Activated T-cell treated with anti-CD3 and anti-CD28 coated beads, Interleukin-2, amount 50 U/mL, for 24 hours (primary cell): ENCODE measurements at places on chromosomes 7 and 10.

GRCh38 chr10:113096128-113096996, 146.3 kb downstream of the TCF7L2 start:
- DNase-seq, result no peak
- H3K27ac ChIP-seq, result no peak overlapping the region
- peaks cover 22% of the 10 kb centered on the region for H3K4me1 ChIP-seq
- no peaks in the 10 kb centered on the region for H3K36me3 ChIP-seq

DNA sequence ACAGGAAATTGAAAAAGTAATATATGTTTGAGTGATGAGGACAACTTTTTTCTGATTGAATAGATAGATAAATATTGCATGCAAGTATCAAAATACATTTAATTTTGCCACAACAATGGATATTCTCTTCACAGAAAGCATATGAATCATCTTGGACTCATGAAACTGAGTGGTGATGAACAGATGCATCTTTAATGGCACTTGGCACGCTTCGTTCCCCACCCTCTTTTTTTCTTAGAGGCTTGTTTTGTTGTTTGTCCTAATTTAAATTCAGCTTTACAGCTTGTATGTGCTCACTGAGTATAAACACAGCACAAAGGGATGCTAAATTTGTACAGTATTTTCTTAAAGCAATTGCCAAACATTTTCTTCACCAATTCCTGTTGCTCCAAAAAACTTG, 145.0 kb upstream of the YAE1 start:
- no peak for DNase-seq
- no peaks in the 10 kb centered on the region for H3K36me3 ChIP-seq
- no peak overlapping the region for H3K27ac ChIP-seq

- DNase-seq, result no peak
- H3K4me3 ChIP-seq, result no peak overlapping the region
- no peak overlapping the region for H3K27ac ChIP-seq
- no peaks in the 10 kb centered on the region for H3K27me3 ChIP-seq
Observed at GRCh38 chr7:40723829-40724228, 589.0 kb downstream of the SUGCT start.

DNA sequence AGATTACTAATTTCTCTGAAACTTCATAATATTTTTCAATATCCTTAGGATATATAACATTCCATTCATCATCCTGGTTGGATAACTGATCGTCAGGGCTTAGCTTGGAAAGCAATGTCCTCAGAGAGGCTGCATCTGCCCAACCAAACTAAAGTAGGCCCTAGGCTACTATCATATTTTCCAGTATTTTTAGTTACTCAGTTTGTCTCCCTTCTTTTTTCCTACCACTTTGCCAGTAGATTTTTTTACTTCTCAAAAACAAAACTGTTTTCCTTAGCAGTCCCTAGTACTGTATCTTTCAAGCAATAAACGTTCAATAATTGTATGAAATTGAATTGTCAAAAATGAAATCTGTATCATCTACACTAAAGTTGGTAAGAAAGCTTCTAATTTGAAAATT, 452.0 kb downstream of the TFEC start:
- H3K27ac ChIP-seq, result no peak overlapping the region
- no peak overlapping the region for H3K4me3 ChIP-seq
- H3K4me1 ChIP-seq, result no peaks in the 10 kb centered on the region
- no peak for DNase-seq
- H3K36me3 ChIP-seq, result no peaks in the 10 kb centered on the region

- no peak overlapping the region for H3K27ac ChIP-seq
- DNase-seq, result no peak
- H3K4me1 ChIP-seq, result no peaks in the 10 kb centered on the region
- no peak overlapping the region for H3K4me3 ChIP-seq
- no peaks in the 10 kb centered on the region for H3K36me3 ChIP-seq
- peaks cover 4% of the 10 kb centered on the region for H3K27me3 ChIP-seq
Observed at GRCh38 chr10:48958598-48959190, 19.1 kb upstream of the LRRC18 start.

- no peaks in the 10 kb centered on the region for H3K36me3 ChIP-seq
- no peaks in the 10 kb centered on the region for H3K4me1 ChIP-seq
- DNase-seq, result no peak
- no peak overlapping the region for H3K4me3 ChIP-seq
- H3K27ac ChIP-seq, result no peak overlapping the region
- peaks cover 4% of the 10 kb centered on the region for H3K27me3 ChIP-seq
Observed at GRCh38 chr10:80784695-80785094, 247.0 kb downstream of the SH2D4B start.

GRCh38 chr7:158322616-158323530, 264.8 kb downstream of the PTPRN2 start:
- peaks cover 14% of the 10 kb centered on the region for H3K27me3 ChIP-seq
- H3K36me3 ChIP-seq, result no peaks in the 10 kb centered on the region
- DNase-seq, result no peak
- no peak overlapping the region for H3K27ac ChIP-seq

- H3K27ac ChIP-seq, result no peak overlapping the region
- H3K4me1 ChIP-seq, result peaks cover 3% of the 10 kb centered on the region
- no peak for DNase-seq
- no peaks in the 10 kb centered on the region for H3K36me3 ChIP-seq
- no peak overlapping the region for H3K4me3 ChIP-seq
- H3K27me3 ChIP-seq, result no peaks in the 10 kb centered on the region
Observed at GRCh38 chr7:55878691-55879090, 8.6 kb upstream of the ZNF713 start.

DNA sequence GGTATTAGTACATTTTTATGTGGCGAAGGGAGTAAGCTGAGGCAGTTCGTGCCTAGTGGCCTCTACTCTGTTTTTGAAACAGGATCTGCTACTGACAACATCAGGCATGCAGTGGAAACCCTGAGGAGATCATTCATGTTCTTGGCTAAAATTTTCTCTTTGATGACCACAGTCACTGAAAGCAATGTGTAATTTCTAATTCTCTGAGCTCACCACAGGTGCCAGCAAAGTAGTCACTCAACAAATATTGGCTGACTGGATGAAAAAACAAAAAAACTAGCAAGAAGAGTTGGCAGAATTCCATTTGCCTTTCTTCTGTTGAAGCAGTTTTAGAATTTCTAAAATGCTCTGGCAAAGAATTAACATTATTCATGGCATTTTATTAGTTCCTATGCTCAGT, 176.5 kb upstream of the KCTD7 start:
- H3K4me1 ChIP-seq, result peaks cover 14% of the 10 kb centered on the region
- no peak for DNase-seq
- H3K27ac ChIP-seq, result no peak overlapping the region

- DNase-seq, result no peak
- H3K4me1 ChIP-seq, result peaks cover 3% of the 10 kb centered on the region
- H3K36me3 ChIP-seq, result no peaks in the 10 kb centered on the region
Observed at GRCh38 chr7:135714534-135715009, 13.4 kb downstream of the SLC13A4 start.

- H3K4me1 ChIP-seq, result peaks cover 8% of the 10 kb centered on the region
- DNase-seq, result no peak
- no peak overlapping the region for H3K4me3 ChIP-seq
- H3K27ac ChIP-seq, result no peak overlapping the region
- no peaks in the 10 kb centered on the region for H3K36me3 ChIP-seq
Observed at GRCh38 chr7:28029051-28029450, 151.5 kb downstream of the JAZF1 start.

GRCh38 chr10:68869623-68870022, 31.5 kb upstream of the DDX50 start:
- H3K27me3 ChIP-seq, result no peaks in the 10 kb centered on the region
- peaks cover 22% of the 10 kb centered on the region for H3K4me1 ChIP-seq
- no peak for DNase-seq
- H3K36me3 ChIP-seq, result no peaks in the 10 kb centered on the region

- no peak overlapping the region for H3K4me3 ChIP-seq
- H3K4me1 ChIP-seq, result peaks cover 12% of the 10 kb centered on the region
- H3K36me3 ChIP-seq, result peaks cover 96% of the 10 kb centered on the region
- H3K27me3 ChIP-seq, result no peaks in the 10 kb centered on the region
- H3K27ac ChIP-seq, result peak overlapping the region; percentile 57
Observed at GRCh38 chr10:6228647-6229046, 25.9 kb downstream of the PFKFB3 start.

GRCh38 chr7:32070051-32070405, 179 bp downstream of the PDE1C start:
- no peak overlapping the region for H3K27ac ChIP-seq
- no peak overlapping the region for H3K4me3 ChIP-seq
- H3K27me3 ChIP-seq, result peaks cover 34% of the 10 kb centered on the region
- H3K4me1 ChIP-seq, result no peaks in the 10 kb centered on the region
- no peak for DNase-seq

GRCh38 chr10:126104767-126105166, 208.4 kb downstream of the FANK1 start:
- no peaks in the 10 kb centered on the region for H3K27me3 ChIP-seq
- no peak overlapping the region for H3K27ac ChIP-seq
- no peaks in the 10 kb centered on the region for H3K4me1 ChIP-seq
- H3K4me3 ChIP-seq, result no peak overlapping the region

GRCh38 chr10:127017541-127018297, 112.5 kb downstream of the DOCK1 start:
- no peaks in the 10 kb centered on the region for H3K4me1 ChIP-seq
- H3K4me3 ChIP-seq, result no peak overlapping the region
- H3K27ac ChIP-seq, result no peak overlapping the region
- no peak for DNase-seq

DNA sequence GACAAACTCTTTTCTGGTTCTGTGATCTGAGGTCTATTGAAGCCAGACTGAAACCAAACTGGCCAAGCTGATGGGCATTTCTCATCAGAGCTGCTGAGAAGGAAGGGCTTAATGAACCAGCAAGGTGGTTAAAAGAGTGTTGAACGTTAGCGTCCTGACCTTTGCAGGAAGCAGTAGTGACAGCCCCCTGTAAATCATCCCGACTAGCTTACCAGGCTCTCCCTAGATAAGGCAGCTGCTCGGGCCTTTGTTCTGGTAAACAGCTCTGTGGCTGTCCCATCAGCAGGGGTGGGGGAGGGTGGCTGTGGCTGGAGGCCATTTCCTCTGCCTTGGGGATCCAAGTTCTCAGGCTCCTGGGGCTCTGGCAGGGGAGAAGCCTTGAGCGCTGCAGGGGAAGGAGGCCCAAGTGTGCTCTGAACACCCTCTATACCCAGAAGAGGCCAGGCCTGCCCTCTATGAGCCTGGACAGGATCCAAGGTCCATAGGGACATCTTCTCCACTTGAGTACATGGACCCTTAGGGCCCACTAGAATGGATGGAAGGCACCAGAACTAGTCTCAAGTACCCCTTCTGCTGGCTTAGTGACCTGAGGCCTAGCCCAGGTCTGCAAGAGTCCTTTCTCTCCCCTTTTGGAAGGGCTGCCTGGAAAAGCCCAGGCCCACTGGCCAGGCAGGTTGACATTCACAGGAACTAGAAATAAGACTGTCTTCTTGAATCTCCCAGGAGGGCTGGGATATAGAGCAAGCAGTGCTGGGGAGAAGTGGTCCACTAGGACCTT, 134.6 kb downstream of the ARHGAP22 start:
- no peak overlapping the region for H3K27ac ChIP-seq

GRCh38 chr7:38452681-38453108, 178.5 kb downstream of the AMPH start:
- no peak overlapping the region for H3K4me3 ChIP-seq
- peaks cover 6% of the 10 kb centered on the region for H3K4me1 ChIP-seq
- H3K27me3 ChIP-seq, result peaks cover 19% of the 10 kb centered on the region
- no peak for DNase-seq
- H3K36me3 ChIP-seq, result no peaks in the 10 kb centered on the region
- no peak overlapping the region for H3K27ac ChIP-seq

DNA sequence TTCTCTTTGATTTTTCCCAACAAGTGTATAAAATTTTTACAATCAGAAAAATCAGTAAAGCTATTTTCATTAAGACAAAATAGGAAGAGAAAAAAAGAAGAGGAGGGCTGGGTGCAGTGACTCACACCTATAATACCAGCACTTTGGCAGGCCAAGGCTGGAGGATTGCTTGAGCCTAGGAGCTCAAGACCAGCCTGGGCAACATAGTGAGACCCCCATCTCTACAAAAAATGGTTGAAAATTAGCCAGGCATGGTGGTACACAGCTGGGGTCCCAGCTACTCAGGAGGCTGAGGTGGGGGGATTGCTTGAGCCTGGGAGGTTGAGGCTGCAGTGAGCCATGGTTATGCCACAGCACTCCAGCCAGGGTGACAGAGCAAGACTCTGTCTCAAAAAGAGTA, 172.3 kb downstream of the AKR1D1 start:
- H3K27ac ChIP-seq, result no peak overlapping the region
- H3K4me3 ChIP-seq, result no peak overlapping the region
- no peak for DNase-seq

GRCh38 chr10:121332829-121333765, 265.1 kb downstream of the FGFR2 start:
- H3K4me1 ChIP-seq, result no peaks in the 10 kb centered on the region
- DNase-seq, result no peak
- H3K36me3 ChIP-seq, result no peaks in the 10 kb centered on the region
- no peak overlapping the region for H3K4me3 ChIP-seq

DNA sequence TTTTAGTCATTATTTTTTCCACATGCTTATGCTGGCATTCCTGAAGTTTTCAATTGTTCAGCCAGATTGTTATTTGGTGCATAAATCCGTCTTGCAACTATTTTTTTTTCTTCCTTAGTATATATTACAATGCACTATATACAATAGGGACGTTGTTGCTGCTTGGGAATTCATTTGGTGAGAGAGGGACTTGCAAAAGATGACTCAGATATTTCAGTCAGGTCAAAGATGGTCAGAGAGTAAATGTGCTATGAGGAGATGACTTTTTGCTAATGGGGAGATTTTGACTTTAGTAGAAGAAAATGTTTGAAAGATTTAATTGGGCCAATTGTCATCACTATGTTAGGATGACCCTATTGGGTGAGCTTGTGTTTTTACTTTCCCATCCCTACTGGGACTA, 348.4 kb upstream of the MTPN start:
- no peak for DNase-seq
- no peak overlapping the region for H3K4me3 ChIP-seq
- H3K4me1 ChIP-seq, result no peaks in the 10 kb centered on the region
- no peaks in the 10 kb centered on the region for H3K27me3 ChIP-seq

DNA sequence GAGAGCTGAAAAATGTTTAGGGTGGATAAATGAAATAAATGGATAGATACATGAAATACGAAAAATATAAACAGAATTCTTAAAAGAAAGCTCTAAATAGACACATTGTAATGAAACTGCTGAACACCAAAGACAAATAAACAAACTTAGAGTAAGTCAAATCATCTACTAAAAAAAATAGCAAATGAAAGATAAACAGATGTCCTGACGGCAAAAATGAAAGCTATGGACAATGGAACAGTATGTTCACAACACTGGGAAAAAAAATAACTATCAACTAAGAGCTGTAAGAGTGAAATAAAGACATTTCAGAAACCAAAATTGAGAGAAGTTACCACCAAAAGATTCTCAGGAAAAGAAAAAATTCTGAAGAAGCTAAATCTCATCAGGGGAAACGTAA, 106.1 kb downstream of the SGMS1 start:
- no peak for DNase-seq
- peaks cover 38% of the 10 kb centered on the region for H3K4me1 ChIP-seq
- H3K4me3 ChIP-seq, result no peak overlapping the region

DNA sequence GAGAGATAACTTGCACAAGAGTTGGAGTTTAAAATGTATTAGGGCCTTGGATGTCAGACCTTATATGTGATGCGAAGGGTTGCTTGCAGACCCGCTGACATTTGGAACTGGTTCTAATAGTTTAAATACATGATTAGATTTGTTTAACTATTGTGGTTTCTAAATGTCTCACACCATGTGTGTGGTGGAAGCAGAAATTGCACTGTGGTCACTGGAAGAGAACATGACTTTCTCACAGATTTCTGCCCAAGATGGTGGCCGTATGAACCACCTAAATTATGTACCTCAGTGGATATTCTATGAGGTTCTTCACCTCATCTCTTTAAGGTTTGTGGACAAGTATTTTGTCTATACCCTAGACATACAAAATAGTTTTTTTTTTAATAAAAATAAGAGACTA, 8.2 kb upstream of the C1QL3 start:
- H3K27ac ChIP-seq, result no peak overlapping the region
- H3K4me1 ChIP-seq, result no peaks in the 10 kb centered on the region
- H3K36me3 ChIP-seq, result no peaks in the 10 kb centered on the region
- peaks cover under 1% of the 10 kb centered on the region for H3K27me3 ChIP-seq
- no peak overlapping the region for H3K4me3 ChIP-seq
- no peak for DNase-seq
